ENCODE measurements at places on chromosomes 11 and 22.

DNA sequence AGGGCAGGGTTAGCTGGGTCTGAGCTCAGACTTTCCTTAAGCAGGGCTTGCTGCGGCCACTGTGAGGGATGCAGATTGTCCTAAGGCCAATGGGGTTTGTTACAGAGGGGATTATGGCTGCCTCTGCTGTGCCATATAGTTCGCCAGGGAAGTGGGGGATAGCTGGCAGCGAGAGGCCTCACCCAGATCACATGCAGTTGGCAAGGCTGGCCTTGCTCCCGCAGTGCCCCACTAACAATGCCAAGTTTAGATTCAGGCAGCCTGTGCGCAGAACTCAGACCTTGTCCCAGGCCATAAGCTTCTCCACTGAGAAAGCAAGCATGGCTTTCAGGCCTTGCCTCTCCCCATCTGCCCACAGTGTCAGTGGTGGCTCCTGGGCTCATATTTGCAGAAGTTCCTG lies 4.7 kb upstream of the APOL2 start:
- no peak for DNase-seq

DNA sequence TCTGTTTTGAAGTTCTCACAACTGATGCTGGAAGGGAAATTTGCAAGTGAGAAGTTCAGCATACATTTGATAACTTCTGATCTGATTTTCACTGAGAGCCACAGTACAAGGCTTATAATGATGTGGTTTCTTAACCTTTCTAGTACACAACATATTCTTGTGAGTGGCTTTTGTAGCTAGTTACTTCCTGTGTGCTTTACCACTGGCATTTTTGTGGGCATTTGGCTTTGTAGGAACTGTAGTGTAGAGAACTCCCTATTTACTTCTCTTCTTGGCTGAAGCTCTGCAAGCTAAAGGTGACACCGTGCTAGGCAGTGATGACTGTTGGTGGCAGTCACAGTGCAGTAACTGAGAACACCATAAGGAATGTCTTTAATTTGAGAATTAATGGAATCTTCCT lies 14.9 kb downstream of the USP47 start:
- DNase-seq: no peak

GRCh38 chr11:61954851-61955421 lies 4.8 kb downstream of the BEST1 start:
- DNase-seq: no peak

GRCh38 chr11:2089536-2090165 lies 49.5 kb downstream of the IGF2 start:
- DNase-seq: no peak

- DNase-seq: no peak
These were observed 46.3 kb upstream of the TUB start for GRCh38 chr11:8034604-8035190.

DNA sequence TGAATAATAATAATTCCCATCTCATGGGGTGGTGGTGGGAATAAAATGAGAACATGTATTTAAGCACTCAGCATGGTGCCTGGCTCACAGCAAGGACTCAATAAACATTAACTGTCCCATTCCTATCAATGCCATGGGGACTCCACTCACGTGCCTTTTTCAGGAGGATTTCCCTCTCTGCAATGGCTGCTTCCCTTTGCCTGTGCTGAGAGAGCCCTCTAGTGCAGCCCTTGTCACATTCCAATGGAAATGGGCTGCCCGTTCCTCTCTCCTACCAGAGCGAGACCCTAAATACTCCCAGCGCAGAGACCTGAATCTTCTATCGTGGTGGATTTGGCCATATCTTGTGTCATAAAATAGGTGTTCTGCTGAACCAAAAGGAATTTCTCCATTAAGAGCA lies 621.5 kb upstream of the B3GAT1 start:
- DNase-seq: no peak

GRCh38 chr11:29490938-29491337 lies 525.9 kb downstream of the KCNA4 start:
- DNase-seq: no peak

DNA sequence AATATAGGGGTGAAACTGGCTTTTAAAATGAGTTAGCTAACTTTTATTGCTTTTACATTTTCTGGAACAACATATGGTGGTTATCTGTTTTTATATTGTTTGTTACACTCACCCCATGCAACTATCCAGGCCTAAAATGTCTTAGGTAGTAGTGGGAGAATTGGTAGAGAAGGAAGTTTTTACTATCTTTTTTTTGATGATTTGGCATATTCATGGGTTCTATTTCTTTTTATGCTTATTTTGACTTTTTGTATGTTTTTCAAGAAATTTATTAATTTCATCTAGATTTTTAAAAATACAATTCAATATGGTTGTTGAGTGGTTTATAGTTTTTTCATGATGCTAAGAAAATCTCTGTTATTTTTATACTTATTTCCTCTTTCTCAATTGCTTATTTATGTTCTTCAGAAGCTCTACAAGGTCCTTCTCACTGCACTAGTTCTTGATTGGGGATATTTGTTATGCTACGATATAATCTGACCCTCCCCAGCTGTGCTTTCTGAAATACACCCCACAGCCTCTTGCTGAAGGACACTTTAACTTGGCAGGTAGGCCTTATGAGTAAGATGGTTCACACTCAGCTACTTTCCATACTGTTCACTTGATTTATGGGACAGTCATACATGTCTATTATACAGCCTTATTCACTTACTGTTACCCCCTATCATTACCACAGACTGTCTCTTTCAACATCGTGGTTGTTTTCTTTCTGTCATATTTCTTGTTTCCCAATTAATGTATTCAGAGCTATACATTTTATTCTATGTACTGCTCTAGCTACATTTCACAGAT lies 431.2 kb downstream of the METTL15 start:
- no peak for DNase-seq

DNA sequence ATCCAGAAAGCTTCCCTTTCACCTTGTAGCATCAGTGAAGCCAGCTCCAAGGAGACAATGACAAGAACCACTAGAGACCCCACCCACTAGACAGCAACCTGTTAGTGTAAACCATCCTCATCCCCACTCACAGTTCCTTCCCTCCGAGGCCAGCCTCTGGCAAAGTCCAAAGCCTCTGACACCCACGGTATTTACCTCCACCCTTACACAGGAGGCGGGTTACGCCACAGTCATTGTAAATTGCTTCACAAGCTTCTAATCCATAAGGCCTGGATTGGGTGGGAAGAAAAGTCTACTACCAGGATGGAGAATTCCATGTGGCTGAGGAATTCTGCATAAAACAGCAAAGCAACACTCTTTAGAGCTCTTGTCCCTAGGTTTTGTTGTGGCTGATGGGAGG lies 287.4 kb downstream of the BUD13 start:
- DNase-seq: no peak

DNA sequence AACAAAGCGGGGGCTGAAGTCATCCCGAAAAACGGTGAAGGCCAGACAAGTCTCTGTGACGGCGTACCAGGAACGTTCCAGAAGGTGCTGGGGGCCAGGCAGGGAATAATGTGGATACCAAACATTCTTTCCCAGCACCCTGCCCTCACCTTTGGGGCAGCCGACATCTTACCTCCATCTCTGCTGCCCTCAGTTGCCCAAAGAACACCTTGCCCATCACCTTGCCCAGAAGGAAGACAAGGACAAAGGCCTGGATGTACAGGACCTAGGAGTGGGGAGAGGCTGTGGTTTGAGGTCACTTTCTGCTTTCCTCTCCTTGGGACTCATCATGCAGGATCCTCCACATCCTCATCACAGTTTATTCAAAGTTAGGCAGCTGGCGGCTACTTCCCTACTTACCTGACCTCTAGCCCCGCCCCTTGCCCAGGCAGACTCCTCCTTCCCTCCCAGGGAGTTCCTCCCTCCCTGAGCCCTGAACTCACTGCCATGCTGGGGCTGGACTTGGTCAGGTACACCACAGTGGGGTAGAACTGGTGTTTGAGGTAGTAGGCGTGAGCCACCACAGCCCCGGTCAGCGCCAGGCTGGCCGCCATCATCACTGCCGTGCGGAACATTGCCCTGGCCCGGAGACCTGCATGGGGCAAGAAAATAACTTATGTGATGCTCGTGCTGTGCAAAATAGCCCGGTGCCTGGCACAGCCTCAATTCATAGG lies 1.2 kb downstream of the SYVN1 start:
- no peak for DNase-seq

GRCh38 chr11:1699771-1700170 lies 2.8 kb downstream of the KRTAP5-6 start:
- DNase-seq: no peak

DNA sequence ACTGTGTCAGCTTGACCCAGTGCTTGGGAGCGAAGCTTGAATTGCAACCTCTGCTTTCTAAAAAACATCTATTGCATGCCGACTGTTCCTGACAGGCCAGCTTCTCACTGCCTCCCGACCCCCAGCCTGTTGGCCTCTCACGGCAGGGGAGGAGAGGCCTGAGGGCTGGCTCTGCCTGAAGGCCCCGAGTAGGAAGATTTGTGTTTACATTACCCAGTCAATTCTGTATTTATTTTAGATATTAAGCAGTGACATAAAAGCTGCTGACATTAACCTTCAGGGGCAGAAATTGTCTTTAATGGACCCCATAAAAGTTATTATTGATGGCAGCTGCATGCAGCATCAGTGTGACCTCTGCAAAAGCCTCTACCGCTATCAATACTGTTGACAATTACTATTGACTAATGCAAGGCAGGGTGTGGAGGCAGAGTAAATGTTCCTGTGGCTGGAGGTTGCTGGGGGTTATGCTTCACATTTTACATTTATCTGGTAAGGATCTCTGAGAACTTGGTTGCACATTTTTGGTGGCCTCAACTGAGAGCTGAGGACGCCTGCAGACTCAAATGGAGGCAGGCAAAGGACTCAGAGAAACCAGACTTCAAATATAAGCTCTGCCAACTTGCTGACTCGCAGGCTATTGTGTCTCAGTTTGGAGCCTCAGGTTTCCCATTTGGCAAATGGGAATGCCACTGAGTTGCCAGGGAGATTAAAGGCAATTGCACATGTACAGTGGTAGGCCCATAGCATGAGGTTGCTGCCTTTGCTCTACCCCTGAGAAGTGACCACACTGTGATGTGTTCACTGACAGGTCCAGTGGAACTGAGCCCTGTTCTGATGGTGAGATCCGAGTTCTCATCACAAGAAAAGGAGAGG lies 380.5 kb downstream of the TENM4 start:
- DNase-seq: no peak

- DNase-seq: no peak
These were observed 80.1 kb downstream of the DBX1 start for GRCh38 chr11:20080032-20080685.

DNA sequence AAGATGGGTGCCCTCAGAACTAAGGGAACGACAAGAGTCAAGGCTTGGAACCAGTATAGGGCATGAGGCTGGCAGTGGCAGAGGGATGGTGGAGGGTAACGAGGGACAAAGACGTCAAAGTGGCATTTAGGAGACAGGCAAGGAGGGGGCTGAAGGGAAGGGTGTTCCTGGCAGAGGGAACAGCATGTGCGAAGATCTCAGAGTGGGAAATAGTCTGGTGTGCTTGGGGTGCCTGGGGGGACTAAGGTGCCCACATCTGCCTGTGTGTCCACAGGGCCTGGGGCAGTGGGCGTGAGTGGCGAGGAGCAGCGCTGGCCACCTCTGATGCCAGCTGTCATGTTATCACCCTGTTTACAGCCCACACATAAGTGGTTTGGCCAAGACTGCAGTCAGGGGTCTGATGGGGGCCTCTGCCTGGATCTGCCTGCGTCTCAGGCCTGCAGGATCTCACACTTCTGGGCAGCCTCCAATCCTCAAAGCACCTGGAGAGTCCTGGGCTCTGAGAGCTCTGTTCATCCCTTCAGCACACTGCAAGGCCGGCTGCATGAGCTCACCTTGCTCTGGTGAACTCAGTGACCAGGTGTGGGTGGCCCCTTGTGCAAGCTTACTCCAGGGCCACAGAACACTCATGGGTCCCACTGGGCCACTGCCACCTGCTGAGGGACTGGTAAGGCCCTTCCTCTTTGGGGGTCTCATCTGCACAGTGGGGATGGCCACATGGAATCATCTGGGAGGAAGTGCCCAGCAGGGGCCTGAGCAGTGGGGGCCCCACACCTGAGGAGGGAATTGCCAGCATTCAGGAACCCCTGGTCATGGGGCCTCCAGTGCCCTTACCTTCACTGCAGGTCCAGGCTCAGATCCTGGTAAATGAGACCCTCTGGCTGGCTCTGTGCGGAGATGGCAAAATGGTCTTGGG lies 89.7 kb upstream of the SHISAL1 start:
- DNase-seq: no peak

- no peak for DNase-seq
These were observed 77.1 kb upstream of the MTMR2 start for GRCh38 chr11:96001037-96001436.

- no peak for DNase-seq
These were observed 168.5 kb downstream of the ARHGAP42 start for GRCh38 chr11:100855466-100856067.
